Renal cortical epithelial cell (primary cell): ENCODE measurements at places on chromosomes 12 and 14. TPM values are rescaled to one million over a fixed set of nuclear protein-coding genes. Genes with fewer than 3 reads are reported as not detected.

The PLEKHH1 gene
- 1.7 and 7.3 TPM in 2 replicates for total RNA-seq

GRCh38 chr12:53755893-53756292 lies 4.1 kb upstream of the CISTR start:
- no peak for DNase-seq

- no peak for DNase-seq
Measured at GRCh38 chr12:66341126-66341525, 38.8 kb downstream of the HELB start.

GRCh38 chr12:26244503-26244902 lies 49.1 kb downstream of the SSPN start:
- DNase-seq: no peak

- peak; percentile 77 for DNase-seq
Measured at GRCh38 chr14:69673578-69674305, 62.3 kb downstream of the SUSD6 start.
